ENCODE measurements at places on chromosomes 3 and 15. TPM values are rescaled to one million over a fixed set of nuclear protein-coding genes. Genes with fewer than 3 reads are reported as not detected.

Gene UBAP1L
- total RNA-seq: 1.6 TPM

Gene ANKUB1
- total RNA-seq: not detected

Gene GPR62
- total RNA-seq: 0.06 TPM

Gene RASL12
- not detected for total RNA-seq

GRCh38 chr3:25449857-25450256 is 21.8 kb downstream of the RARB start:
- no peak for DNase-seq

DNA sequence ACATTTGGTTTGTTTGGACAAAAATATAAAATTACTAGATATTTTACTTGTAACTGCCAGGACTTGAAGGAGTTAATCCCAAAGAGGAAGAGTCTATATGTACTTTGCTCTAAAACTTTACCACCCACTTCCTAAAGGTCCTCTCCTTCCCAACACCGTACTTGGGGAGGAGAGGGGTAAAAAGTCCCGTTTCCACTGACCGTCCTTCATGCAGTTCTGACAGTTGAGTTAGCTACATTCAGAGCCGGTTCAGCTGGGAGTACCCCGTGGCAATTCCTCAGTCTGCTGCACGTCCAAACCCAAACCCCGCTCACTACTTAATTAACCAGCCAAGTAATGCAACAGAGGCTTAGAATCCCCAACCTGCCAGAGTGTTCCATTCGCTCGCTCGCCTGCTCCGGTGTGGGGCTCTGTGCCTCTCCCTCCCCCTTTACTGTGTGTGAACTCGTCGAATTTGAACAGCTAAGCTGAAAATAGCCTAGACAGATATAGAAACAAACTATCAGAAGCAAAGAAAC is 519.7 kb downstream of the FOXP1 start:
- DNase-seq: no peak

GRCh38 chr15:48334260-48334659 is 3.0 kb downstream of the DUT start:
- no peak for DNase-seq

DNA sequence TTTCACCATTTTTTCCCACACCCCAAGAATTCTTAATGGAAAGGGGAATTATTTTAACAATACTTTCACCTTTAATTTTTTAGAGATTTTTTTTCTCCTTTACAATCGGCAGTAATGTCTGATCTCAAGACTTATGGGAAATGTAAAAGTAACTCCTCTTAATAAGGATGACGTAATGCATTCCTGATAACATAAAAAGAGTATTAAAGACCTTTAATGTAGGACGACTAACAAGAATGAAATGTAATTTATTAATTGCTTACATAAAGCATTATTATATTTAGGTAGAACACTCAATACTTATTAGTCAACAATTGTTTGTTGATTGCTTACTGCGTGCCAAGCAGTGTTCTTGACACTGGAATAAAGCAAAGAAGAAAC is 416.8 kb upstream of the NAALADL2 start:
- no peak for DNase-seq

GRCh38 chr15:57477736-57478522 is 101.6 kb downstream of the CGNL1 start:
- DNase-seq: no peak

DNA sequence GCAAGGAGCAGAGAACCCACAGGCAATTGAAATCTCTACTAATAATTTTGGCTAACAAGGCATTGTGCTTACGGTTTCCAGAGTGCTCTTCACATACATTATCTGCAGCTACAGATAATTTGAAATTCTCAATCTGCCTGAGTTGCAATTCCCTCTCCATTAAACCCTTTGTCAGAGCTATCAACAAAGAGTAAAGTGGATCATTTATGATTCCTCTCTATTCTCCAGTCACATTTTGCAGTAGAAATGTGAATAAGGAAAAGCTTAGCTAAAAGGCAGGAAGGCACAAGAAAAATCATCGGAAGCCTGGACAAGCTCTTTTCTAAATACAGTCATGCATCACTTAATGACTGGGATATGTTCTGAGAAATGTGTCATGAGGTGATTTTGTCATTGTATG is 49.6 kb downstream of the FAM98B start:
- DNase-seq: no peak

- no peak for DNase-seq
These were observed at the start of gene SMCO1 for GRCh38 chr3:196514913-196515621. Gene SMCO1, minus strand, starts transcription at chr3:196515346. Its CDS starts 137 bp downstream, at chr3:196515209.

DNA sequence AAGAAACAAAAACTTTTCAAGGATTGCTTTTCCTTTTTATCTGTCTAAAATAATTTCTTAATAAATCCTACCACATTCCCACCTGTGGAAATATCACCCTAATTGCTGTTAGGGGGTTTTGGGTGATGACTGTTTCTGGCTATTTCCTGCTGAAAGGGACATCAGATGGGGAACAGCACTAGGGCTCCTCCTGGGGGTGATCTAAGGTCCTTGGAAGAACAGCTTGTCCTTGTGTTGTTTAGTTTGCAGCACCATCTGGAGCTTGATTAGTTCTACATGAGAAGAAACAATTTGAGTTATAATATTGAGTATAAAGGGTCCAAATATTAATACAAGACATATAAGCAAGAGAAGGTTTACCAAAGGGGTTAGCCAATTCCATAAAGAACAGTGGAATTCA is 18.7 kb downstream of the OR5H15 start:
- DNase-seq: no peak

- no peak for DNase-seq
These were observed 575 bp downstream of the LEO1 start for GRCh38 chr15:51971032-51971374.

DNA sequence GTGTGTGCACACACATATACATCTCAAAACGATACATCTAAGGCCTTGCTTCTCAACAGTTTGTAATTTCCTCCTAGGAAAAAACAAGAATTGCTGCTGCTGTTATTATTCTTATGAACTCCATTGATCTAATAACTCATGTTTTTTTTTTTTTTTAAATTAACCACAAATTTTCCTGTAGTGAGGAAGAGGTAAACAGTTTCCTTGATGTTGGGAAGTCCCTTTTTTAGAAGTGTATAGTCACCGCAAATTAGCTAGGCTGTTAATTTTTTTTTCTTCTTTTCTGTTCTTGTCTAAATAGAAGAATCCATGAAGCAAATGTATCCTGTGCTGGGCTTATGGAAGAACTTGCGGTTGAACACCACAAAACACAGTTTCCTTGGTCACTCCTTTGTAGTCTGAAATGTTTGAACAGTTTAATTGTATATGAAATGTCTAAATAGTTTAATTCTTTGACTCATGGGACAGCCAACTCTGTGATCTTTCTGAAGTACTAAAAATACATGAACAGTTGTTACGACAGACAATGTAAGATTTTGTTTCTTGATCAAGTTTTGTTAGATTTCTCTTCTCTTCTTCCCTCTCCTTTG is 64.5 kb downstream of the MITF start:
- no peak for DNase-seq

DNA sequence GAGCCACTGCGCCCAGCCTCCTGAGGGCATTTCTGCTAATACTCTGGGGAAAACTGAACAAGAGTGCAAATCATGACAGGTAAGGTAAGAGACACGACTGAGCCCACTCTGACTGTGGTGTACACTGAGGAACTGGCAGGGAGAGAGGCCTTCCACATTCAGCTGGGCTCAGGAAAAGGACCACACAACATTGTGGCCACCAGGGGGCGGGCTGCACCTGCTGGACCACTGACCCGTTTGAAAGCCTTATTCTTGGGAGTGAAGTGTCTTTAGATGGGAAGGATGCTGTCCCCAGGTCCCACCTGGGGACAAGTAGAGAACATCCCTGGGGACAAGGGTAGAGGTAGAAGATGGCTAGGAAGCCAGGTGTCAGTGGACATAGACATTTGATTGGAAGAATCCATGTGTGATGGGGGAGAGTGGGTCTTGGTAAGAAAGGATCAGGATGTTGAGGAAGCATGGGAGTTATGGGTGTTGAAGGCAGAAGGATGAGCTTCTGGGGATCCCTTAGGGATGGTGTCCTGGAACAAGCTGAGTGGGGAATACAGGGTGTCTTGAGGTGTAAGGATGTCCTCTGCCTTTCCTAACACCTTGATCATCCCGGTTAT is 6.2 kb upstream of the CTDSPL start:
- peak; percentile 47 for DNase-seq

DNA sequence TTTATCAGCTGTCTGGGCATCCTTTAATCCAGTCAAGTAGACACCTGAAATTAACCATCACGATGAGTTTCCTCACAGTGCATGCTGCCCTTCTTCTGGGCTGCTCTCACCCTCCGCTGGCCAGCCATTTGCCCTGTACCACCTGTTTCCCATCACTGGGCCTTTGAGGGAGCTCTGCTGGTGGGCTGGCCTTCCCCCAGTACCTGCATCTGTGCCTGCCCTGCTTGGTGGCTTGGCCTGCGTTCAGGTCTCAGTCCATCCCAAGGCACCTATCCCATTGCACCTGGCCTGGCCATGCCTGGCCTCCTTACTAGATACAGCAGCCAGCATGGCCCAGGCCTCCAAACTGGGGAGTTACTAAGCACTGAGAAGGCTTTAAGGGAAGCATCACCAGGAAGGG is 413.2 kb downstream of the NTRK3 start:
- no peak for DNase-seq

GRCh38 chr3:113654851-113655250 is 41.6 kb downstream of the USF3 start:
- DNase-seq: no peak

DNA sequence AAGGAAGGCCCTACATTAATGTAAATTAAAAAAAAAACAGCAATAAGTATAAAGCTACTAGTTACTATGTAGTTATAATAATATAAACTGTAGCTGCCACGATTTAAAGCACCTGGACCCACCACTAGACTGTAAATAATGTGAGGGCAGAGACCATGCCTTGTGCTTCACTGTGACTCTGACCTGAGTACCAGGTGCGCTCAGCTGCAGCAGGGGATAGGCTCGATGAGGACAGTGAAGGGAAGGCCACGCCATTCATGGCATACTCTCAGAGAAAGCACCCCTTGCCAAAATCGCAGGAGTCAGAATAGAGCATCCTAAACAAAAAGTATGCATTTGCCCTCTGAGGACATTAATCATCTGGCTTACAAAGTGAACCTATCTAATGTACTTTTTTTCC is 5.1 kb downstream of the FSTL1 start:
- DNase-seq: no peak

GRCh38 chr3:9129365-9129764 is 120.1 kb downstream of the SRGAP3 start:
- DNase-seq: no peak

DNA sequence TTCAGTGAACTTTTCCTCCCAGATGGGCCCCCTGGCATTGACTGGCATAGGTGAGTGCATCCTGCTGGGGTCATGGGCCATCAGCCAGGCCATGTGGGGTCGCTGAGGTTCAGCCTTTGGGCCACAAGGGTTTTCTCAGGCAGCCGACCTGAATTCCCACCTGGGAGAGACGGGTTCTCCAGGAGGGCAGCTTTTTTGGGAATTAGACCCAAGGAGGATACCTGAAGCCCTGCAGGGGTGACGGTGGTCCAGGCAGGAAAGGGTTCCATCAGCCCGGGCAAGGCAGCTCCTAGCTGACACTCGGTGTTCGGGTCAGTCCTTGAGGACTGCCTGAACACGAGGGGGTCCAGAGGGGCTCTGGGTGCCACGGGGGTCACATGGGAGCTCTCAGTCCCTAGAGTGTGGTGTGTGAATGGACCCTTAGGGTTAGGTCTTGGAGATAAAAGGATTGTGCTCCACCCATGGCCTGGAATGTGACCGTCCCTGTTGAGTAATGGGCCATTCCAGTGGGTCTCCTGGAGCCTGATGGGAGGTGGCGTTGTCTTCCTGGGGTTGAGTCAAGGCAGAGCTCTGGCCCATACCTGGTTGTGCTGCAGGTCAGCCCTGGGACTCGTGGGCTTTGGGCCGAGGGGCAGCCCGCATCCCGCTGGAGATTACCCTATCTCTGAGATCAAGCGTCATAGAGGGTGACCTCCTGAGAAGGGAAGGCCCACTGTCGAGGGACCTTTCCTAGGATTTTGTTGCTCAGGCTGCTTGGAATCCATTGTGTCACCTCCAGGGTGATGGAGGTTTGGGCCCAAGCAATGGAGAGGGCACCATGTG is 192.8 kb downstream of the UBE3A start:
- no peak for DNase-seq

GRCh38 chr3:150256318-150256717 is 151.8 kb upstream of the TSC22D2 start:
- no peak for DNase-seq

DNA sequence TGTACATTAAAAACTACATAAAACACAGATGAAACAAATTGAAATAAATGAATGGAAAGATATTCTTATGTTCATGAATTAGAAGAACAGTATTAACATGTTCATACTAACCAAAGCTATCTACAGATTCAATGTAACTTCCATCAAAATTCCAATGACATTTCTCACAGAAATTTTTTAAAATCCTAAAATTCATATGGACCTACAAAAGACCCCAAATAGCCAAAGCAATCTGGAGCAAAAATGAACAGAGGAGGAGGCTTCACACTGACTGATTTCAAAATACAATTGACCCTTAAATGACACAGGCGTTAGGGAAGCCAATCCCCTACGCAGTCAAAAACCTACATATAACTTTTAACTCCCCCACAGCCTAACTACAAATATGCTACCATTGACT is 39.4 kb downstream of the KPNA1 start:
- no peak for DNase-seq

DNA sequence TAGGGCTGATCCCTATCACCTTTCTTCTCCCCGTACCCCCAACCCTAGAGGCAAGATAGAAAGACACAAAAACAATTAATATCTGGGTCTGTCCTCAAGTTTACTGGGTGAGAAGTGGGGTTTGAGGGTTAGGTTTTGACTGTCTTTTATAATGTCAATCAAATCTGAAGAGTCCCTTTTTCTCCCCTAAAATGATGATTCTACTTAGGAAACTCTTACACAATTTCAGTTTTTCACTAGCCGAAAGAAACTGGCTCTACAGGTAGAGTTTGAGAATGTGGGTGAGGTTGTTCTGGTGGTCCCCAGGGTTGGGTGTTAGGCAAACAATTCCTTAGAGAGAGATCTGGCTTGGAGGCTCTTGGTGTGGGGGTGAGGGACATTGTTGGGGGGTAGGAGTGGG is 189.9 kb downstream of the TCF12 start:
- DNase-seq: no peak

- DNase-seq: no peak
These were observed 148.8 kb downstream of the KCNMB2 start for GRCh38 chr3:178684881-178685590.

Measured in glomerular endothelial cell (primary cell).